ENCODE measurements at places on chromosomes 2 and 18.
A peak's percentile ranks its signal among the peaks of the same experiment; 100 is the strongest.

DNA sequence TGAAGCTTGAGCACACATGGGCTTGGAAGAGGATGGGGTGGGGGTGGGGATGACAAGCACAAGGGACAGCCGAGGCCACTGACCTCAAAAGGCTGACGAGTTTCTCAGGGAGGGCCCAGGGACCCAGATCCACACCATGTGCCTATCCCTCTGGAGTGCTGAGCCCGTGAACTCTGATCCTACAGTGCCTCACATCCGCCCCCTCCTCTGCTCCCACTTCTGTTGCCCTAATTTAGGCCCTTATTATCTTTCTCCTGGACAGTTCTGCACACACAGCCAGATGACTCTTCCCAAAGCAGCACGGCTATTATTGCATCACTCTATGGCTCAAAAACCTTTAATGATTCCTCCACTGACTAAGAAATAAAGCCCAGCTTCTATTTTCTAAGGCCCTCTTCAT, 24.8 kb downstream of the CYRIA start:
- no peak for DNase-seq

- DNase-seq, result no peak
Measured at GRCh38 chr2:173872714-173873113, 92.5 kb downstream of the SP3 start.

GRCh38 chr2:8312221-8312620, 369.6 kb upstream of the ID2 start:
- no peak for DNase-seq

DNA sequence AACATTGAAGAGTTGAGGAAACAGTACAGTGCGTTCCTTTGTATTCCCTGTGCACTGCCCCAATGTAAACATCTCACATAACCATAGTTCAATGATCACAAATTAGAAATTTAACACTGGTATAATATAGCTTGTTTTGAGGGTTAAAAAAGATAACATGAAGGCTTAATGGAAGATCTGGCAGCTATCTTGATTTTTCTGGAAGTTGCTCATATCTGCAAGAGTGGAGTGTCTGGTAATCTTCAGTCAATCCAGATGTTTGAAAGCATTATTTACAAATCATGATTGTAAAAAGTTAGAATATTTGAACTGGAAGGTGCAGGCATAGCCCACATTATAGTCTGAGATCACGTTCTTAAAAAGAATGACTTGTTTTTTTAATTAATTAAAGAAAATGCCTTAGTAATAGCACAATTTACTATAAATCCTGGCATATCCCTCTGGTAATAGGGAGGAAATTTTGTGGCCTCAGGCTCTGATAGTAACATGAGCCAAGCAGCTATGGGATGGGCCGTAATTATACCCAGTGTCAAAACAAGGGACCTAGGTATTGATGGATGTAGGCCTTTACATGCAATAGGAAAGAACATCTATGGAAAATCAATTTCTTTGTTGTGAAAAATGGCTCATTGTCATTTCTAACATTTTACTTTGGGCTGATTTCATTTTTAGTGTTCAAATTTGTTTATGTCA, 418.0 kb downstream of the THSD7B start:
- no peak for DNase-seq

GRCh38 chr18:21111346-21112139, at the start of gene ROCK1:
Gene ROCK1, minus strand, starts transcription at chr18:21111813. Its CDS starts 903 bp downstream, at chr18:21110910.
- DNase-seq, result peak; percentile 96

GRCh38 chr2:204794624-204795023, 249.3 kb downstream of the PARD3B start:
- no peak for DNase-seq

GRCh38 chr2:127166231-127166860, 53.8 kb downstream of the CYP27C1 start:
- peak; percentile 75 for DNase-seq

DNA sequence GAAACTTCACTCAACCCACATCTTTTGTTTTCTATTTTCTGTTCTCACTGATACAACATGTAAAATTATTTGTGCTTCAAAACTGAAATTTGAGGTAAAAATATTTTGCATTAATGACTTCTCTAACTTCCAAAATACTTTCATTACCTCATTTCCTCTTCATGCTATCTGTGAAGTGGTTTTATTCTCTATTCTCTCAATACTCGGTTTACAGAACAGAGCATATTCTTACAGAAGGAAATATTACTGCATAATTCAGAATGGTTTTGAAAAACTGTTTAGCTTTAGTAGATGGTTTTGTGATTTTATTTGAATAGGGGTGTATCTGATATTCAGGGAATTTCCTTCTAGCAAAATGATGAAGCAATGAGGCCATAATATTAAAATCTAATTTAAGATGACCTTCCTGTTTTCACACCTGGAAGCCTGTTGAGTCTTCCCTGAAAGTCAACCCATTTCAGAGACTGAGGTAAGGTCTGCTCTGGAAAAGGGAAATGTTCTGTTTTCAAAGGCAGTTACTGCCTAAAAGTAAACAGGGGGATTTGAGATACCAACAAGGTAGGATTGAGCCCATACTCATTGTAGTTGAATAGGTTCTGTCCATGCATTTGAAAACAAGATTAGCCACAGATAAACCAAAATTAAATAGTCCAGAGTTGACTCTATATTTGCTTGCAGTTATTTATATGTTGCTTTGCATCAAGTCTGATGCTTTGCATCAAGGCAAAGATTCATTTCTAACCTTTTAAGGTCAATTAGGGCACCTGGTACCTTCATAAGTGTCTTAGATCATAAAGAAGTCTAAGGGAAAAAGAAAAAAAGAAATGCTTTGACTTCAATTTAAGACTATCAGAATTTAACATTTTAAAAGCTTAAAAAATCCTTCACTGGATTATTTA, 50.8 kb upstream of the PEX13 start:
- no peak for DNase-seq

DNA sequence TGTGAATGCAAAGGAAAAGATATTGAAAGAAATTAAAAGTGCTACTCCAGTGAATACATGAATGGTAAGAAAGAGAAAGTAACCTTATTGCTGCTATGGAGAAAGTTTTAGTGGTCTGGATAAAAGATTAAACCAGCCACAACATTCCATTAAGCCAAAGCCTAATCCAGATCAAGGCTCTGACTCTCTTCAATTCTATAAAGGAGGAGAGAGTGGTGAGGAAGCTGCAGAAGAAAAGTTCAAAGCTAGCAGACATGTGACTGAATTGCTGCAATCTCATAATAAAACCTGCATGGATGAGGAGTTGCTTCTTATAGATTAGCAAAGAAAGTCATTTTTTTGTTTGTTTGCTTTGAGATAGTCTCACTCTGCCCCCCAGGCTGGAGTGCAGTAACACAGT, 130.2 kb downstream of the DNAH6 start:
- DNase-seq, result no peak

GRCh38 chr18:45231617-45232016, 383.7 kb upstream of the SLC14A2 start:
- no peak for DNase-seq

GRCh38 chr2:200319548-200320337, 13.2 kb downstream of the SPATS2L start:
- DNase-seq, result no peak

GRCh38 chr2:156573710-156574109, 137.5 kb downstream of the GPD2 start:
- DNase-seq, result no peak

GRCh38 chr2:42001711-42002201, 46.1 kb upstream of the PKDCC start:
- DNase-seq, result no peak

- peak; percentile 74 for DNase-seq
Measured at GRCh38 chr2:240136671-240137292, 677 bp upstream of the COPS9 start.

- no peak for DNase-seq
Measured at GRCh38 chr2:146939991-146940685, 904.7 kb upstream of the ACVR2A start.

DNA sequence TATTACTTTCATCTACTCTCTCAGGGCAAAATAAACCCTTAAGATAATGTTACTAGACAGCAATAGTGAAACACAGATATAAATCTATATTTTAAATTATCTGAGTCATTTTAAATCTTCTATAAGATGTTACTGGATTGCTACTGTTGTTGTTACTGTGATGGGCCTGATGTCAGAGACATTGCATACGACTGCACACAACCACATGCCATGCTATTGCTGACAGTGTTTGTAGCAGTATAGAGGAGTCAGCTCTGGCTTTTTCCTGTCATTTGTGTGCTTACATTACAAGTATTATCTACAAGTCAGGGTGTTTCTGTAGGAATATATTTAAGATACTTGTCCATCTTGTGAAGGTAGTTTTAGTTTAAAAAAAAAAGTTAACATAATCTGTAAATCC, 63.9 kb downstream of the CCDC148 start:
- DNase-seq, result no peak

GRCh38 chr2:237296756-237297155, 117.2 kb downstream of the COL6A3 start:
- DNase-seq, result no peak

DNA sequence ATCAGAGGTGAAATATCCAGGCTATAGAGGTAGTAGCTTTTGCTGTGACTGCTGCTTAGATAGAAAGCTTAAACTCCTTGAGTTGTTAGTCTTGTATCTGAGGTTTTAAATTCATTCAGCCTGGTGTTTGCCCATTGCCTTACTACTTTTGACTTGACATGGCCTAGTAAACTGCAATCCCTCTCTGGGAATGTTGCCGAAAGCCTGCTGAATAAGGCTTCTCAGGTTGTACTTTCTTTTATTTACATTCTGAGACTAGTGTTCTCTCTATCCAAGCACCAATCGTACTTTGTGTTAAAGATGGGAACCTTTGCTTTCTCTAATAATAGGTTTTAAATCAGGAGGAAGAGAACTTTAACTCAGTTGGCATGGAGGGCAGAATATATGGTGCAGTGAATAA, 357.6 kb upstream of the CWC22 start:
- DNase-seq, result no peak

DNA sequence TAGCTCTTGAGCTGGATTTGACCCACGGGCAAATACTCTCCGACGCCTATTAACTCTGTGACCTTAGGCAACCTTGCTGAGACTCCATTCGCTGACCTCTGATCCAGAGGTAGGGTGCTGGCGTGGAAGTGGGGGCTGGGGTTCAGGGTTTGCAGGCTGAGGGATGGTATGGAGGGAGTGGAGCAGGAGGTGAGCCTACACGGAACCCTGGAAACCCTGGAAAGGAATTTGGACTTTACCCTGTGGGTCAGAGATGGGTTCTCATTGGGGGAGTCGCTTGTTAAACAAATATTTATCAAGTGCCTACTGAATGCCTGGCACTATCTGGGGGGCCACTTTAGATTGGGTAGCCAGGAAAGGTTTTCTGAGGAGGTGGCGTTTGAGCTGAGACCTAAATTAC, 58.2 kb upstream of the FZD7 start:
- no peak for DNase-seq

DNA sequence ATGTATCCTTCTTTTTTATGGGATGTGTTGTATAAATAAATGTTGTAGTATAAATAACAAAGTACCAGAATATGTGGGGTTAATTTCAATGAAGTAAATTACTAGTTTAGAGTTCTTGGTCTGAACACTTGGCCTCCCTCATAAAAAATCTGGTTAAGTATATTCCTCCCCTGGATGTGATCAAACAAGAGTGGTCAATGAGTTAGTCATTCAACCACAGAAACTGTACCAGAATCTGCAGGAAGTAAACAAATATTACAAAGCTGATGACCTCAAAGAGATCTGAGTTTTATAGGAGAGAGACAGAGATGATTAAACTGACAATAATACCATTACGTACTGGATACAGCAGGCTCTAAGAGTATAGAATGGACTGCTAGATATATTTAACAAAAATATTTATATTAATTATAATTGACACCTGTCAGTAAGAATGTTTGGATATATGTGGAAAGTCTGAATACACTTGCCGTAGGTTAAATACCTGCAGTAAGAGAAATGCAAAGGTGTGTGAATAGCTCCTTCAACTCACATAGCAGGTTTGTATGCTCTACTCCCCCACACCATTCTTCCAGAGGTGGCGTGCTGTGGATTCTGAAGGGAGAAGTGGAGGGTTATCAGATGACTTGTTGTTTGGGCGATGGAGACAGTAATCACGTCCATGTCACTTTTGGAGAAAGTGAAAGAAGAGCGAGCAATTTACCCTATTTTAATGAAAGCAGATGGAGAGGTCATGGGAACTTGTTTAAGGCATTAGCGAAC, 108.3 kb upstream of the LRATD1 start:
- no peak for DNase-seq

DNA sequence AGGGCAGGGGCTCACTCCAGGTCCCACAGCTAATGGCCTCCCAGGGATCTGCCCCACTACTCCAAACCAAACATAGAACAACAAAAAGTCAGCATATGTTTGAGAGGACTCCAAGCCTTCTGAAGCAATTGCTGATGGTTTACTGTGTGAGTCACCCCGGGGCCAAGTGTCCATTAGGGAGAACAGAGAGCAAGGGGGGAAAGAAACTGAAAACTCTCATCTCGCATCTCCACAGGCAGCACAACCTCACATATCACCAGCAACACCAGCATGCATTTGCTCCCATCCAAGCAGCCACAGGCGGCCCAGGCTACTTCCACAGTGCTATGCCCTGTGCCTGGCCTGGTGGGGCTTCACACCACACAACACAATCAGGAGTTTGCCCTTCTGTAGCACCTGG, 39.1 kb downstream of the CYRIA start:
- DNase-seq, result no peak

DNA sequence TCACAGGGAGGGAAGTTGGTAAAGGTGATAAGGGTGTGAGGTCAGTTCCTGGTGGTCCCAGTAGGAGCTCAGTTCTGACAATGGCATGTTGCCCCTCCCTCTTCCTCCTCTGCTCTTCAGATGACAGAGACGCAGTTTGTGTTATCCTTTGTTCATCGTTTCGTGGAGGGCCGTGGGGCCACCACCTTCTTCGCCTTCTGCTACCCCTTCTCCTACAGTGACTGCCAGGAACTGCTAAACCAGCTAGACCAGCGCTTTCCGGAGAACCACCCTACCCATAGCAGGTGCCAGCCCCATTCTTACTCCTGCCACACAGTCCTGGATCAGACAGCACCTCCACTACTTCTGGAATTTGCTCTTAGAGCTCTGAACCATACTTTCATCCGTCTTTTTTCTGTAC, 2.3 kb downstream of the AGBL5 start:
- DNase-seq, result no peak

DNA sequence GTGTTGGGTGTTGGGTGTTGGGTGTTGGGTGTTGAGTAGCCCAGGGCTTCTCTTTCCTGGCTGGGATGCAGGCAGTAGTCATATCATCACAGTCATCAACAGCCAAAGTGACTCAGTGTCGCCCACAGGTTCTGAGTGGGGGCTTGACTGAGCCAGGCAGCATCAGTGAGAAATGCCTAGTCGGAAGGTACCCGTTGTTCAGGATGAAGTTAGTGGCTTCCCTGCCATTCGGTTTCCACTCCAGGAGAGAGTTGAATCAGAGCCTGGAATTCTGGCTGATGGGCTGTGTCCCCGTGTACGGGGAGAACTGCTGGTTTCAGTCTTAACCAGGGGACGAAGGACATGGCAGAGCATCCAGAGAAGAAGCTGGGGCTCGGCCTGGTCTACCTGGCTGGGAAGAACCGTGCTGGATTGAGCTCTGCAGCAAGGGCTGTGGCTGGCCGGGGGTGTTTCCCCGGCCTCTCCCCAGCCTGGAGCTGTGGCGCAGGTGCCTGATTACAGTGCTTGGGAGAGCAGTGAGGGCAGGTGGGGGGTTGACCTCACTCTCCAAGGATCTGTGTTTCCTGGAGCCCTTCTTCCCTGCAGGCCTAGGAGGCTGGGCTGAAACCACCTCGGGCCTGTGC, 49.4 kb downstream of the AGAP1 start:
- DNase-seq, result no peak

- no peak for DNase-seq
Measured at GRCh38 chr2:10774394-10774793, 38.2 kb downstream of the PDIA6 start.

All from lower leg skin (tissue), 4 donors.